ENCODE measurements at places on chromosomes 12 and 14.

DNA sequence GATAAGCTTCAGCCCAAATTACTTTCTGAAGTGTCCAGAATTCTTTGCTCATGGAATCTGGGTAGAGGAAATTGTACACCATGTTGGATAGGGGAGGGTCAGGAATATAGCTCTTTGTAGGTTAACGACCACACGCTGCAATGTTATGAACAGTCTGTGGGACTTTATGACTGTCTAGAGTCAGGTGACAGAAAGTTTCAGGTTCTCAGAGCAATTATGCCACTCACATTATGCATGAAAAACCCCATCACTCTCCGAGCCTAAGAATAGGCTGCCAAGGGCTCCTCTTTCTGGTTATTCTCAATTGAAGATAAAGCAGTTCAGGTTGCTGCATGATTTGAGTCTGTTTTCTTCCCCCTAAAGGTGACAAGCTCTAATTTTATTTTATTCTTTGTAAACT lies 430.9 kb downstream of the ATP23 start:
- no peak overlapping the region for H3K27ac ChIP-seq
- DNase-seq = no peak
- peaks cover 4% of the 10 kb centered on the region for H3K4me1 ChIP-seq
- no peak overlapping the region for H3K4me3 ChIP-seq
- H3K27me3 ChIP-seq = no peaks in the 10 kb centered on the region

DNA sequence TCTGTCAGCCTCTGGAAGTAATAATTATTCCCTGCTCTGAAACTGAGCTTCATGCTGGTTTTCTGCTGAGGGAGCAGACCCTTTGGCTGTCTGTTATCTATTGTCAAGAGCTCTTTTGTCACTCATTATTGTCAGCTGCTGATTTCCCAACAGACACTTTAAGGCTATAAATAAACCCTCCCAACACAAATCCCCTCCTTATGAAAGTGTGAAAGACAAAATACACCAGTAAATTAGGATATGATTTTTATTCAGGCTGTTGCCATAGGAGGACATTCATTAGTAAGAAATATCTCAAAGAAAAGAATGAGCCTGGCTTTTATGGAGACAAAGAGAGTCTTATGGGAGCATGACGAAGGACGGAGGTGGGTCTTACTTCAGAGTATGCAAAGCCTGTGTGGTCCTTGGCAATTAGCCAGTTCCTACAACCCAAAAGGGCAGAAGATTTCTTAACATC lies 180.8 kb downstream of the CRADD start:
- H3K27ac ChIP-seq = no peak overlapping the region
- DNase-seq = no peak
- H3K4me3 ChIP-seq = no peak overlapping the region
- peaks cover 3% of the 10 kb centered on the region for H3K4me1 ChIP-seq
- H3K27me3 ChIP-seq = no peaks in the 10 kb centered on the region

- H3K27ac ChIP-seq = no peak overlapping the region
- no peaks in the 10 kb centered on the region for H3K27me3 ChIP-seq
- H3K36me3 ChIP-seq = no peaks in the 10 kb centered on the region
- H3K4me1 ChIP-seq = no peaks in the 10 kb centered on the region
Observed at GRCh38 chr12:127539226-127539858, 727.6 kb upstream of the TMEM132C start.

- no peak overlapping the region for H3K27ac ChIP-seq
- H3K4me1 ChIP-seq = no peaks in the 10 kb centered on the region
- no peaks in the 10 kb centered on the region for H3K27me3 ChIP-seq
- no peak overlapping the region for H3K4me3 ChIP-seq
- DNase-seq = no peak
Observed at GRCh38 chr12:7716381-7716780, 5.1 kb downstream of the DPPA3 start.

- H3K4me3 ChIP-seq = no peak overlapping the region
- peak overlapping the region; percentile 99 for H3K27ac ChIP-seq
- H3K4me1 ChIP-seq = peaks cover 64% of the 10 kb centered on the region
- DNase-seq = no peak
- H3K36me3 ChIP-seq = peaks cover 23% of the 10 kb centered on the region
Observed at GRCh38 chr12:108690542-108691174, 40.7 kb downstream of the CORO1C start.

- H3K27ac ChIP-seq = no peak overlapping the region
- H3K4me1 ChIP-seq = no peaks in the 10 kb centered on the region
- no peak overlapping the region for H3K4me3 ChIP-seq
- peaks cover 11% of the 10 kb centered on the region for H3K36me3 ChIP-seq
Observed at GRCh38 chr12:101714877-101715444, 17.5 kb downstream of the CHPT1 start.

DNA sequence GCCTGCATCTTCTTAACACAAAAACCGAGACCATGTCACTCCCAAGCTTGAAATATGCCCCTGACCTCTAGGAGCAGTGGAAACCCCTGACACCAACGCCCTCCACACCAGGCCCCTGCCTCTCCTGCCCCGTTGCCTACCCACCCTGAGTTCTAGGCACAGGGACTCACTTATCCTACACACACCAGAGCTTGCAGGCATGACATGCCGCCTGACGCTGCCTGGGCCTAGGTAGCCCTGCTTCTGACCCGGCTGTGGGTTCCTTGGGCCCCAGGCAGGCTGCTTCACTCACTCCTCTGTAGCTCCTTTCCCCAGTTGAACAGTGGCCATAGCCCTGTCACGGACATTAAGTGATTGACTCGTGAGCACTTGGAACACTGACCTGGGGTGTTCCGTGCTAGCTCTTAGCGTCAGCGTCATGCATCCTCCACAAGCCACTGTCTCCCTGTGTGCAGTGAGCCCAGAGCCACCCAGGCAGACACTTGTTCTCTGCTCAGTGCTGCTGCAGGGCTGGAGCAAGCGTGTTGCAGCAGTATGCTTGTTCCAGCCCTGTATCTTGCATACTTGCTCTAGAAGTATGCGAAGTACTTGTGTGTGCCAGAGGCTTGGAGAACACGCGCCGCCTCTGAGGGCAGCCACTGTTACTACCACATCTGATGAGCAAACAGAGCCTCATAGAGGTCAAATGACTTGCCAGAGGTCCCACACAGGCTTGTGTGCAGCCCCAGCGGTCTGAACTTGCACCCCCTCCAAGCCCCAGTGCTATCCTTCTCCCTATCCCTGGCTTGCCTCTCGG lies 15.6 kb downstream of the OTUB2 start:
- H3K4me1 ChIP-seq = no peaks in the 10 kb centered on the region
- peaks cover 8% of the 10 kb centered on the region for H3K36me3 ChIP-seq
- H3K27ac ChIP-seq = no peak overlapping the region
- DNase-seq = no peak

- H3K27me3 ChIP-seq = no peaks in the 10 kb centered on the region
- peak overlapping the region; percentile 29 for H3K4me3 ChIP-seq
- no peak for DNase-seq
- H3K36me3 ChIP-seq = no peaks in the 10 kb centered on the region
Observed at GRCh38 chr12:96719660-96720362, 187.2 kb upstream of the NEDD1 start.

GRCh38 chr14:61253064-61253738 lies 27.9 kb downstream of the TMEM30B start:
- no peaks in the 10 kb centered on the region for H3K36me3 ChIP-seq
- H3K4me1 ChIP-seq = no peaks in the 10 kb centered on the region
- no peak overlapping the region for H3K4me3 ChIP-seq
- no peaks in the 10 kb centered on the region for H3K27me3 ChIP-seq
- no peak overlapping the region for H3K27ac ChIP-seq

DNA sequence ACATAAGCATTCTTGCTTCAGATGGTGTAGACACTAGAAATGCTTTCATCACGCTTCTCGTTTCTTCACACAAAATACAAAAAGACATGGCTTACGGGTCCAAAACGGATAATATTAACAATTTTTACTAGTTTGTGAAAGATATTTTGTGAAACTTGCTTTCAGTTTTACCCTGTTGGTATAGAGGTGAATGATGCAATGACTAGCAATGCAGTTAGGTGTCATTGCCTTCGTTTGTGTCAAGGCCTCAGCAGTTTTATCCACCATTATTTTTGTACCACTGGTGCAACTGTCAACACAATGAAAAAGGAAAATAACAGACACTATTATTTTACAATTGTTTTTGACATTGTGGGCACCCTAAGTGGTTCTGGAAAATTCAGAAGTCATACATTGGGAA lies 323.0 kb downstream of the FLRT2 start:
- no peak overlapping the region for H3K4me3 ChIP-seq
- peaks cover 18% of the 10 kb centered on the region for H3K4me1 ChIP-seq
- no peaks in the 10 kb centered on the region for H3K36me3 ChIP-seq

DNA sequence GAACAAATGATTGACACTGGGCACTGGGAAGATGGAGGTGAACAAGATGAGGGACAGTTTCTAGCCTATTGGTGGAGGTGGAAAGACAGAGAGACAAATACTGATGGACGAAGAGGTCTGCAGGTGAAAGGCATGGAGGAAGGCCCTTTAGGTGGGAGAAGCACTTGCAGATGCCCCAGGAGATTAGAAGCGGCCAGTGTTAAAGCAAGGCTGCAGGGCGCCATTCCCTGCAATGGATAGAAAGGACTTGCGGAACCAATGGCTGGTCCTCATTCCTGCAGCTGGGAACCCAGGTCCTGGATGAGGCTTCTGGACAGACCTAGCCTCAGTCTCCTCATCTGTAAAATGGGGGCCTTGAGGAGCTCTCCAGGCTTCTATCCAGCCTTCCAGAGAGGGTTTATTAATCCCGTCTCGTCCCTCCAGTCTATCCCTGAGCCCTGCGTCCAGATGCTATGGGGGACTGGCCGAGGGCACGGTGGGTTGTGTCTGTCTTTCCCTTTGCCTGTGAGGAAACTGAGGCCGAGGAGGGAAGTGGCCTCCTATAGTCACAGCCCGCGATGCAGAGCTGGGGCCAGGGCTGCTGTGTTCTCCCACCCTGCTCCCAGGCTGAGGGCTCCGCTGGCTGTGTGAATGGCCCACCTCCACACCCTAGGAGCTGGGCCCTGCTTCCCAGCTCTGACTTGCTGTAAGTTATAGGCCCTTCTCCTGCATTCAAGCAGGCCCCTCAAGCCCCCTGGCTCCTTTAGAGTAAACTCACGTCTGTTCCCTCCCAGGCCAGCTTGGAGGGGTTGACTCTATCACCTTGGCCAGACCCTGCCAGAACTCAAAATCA lies 33.0 kb downstream of the CYP46A1 start:
- H3K27me3 ChIP-seq = peaks cover 3% of the 10 kb centered on the region
- H3K4me1 ChIP-seq = no peaks in the 10 kb centered on the region
- no peak overlapping the region for H3K27ac ChIP-seq
- peak; percentile 54 for DNase-seq
